COR-L47 (cell line): ENCODE measurements at places on chromosomes 1 and 21.
A peak's percentile ranks its signal among the peaks of the same experiment; 100 is the strongest.

DNA sequence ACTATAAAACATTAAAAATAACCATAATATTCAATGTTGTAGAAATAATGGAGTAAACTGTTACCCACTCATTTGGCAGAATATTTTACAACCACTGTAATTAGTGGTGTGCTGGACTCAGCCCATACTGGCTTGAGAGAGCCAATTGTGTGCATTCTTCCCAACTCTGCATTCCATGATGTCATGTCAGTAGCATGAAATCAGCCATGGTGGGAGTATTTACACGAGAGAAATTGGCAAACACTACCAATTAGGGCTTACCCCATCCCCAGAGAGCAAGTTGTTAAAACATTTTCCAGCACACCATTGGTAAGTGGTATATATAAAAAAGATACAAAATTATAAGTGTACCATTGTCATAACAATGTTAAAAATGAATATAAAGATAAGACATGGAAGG is 19.1 kb upstream of the QSOX1 start:
- no peak for DNase-seq

GRCh38 chr21:39189857-39190604 is 6.8 kb upstream of the PSMG1 start:
- no peak for DNase-seq

DNA sequence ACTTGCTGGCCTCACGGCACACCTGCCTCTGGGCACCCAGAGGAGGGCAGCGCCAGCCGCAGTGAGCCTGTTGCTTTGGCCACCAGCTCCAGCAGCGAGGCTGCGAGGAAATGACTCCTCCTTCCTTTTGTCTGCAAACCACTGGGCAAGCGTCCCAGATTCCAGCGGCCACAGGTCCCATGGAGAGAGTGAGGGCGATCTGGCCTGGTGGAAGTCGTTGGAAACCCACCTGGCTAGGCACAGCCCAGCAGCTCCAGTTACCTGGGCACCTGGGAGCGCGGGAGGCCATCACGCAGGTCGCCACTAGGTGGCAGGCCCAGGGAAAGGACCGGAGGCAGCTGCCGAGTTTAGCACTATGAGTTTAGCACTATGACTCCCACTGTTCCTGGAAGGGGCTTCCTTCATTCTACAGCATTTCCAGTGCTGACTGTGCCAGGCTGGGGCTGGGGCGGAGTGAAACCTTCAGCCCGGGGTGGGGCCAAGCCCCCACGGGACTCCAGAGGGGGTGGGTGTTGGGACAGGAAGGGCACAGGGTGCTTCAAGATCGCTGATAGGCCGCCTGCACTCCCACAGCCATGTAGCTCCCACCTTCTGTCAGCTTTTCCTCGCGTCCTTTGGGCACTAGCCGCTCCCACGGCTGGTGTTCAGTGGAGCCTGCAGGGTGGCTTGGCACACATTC is 1.1 kb upstream of the ESPN start:
- DNase-seq, result peak; percentile 91

DNA sequence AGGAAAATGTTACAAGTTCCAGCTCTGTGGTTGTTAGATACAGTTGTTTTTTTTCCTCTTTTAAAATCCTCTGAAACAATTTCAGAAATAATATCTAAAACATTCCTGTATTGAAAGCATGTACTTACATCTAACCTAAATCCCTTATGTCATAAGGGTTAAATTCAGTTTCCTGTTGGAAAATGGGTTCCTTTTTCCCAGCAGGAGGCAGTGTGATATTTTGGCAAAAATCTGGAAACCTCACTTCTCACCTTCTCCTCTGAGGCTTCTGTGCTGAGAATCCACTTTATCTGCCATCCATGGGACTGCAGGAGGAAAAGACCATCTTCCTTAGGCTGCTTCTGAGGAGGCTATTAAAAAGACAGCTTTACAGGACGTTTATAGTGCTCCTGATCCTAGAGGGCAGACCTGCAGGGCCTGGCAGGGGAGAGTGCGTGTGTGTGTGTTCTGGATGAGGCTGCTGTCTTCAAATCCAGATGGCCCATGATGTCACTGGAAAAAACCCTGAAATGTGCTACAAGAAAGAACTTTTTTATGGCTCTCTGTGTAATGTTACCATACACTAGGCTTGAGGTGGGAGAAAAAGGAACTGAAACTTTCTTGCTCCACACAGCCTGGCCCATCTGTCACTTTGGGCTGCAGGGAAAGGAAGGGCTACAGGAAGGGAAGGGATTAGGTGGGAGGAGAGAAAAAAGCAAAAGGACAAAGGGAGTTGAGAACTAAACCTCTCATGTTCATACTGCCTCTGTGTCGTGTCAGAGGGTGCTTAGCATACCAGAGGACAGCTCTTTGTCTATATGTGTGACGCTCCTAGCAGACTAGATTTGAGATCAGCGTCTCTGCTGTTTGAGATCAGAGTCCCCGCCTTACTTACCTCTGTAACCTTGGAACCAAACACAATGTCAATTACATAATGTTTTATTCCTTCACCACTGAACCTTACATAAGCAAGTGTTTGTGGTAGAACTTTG is 379.2 kb upstream of the SPAG17 start:
- DNase-seq, result no peak

GRCh38 chr1:173954179-173954578 is 37.1 kb upstream of the SERPINC1 start:
- no peak for DNase-seq

- DNase-seq, result no peak
Measured at GRCh38 chr1:113508364-113509164, 118.2 kb downstream of the MAGI3 start.

DNA sequence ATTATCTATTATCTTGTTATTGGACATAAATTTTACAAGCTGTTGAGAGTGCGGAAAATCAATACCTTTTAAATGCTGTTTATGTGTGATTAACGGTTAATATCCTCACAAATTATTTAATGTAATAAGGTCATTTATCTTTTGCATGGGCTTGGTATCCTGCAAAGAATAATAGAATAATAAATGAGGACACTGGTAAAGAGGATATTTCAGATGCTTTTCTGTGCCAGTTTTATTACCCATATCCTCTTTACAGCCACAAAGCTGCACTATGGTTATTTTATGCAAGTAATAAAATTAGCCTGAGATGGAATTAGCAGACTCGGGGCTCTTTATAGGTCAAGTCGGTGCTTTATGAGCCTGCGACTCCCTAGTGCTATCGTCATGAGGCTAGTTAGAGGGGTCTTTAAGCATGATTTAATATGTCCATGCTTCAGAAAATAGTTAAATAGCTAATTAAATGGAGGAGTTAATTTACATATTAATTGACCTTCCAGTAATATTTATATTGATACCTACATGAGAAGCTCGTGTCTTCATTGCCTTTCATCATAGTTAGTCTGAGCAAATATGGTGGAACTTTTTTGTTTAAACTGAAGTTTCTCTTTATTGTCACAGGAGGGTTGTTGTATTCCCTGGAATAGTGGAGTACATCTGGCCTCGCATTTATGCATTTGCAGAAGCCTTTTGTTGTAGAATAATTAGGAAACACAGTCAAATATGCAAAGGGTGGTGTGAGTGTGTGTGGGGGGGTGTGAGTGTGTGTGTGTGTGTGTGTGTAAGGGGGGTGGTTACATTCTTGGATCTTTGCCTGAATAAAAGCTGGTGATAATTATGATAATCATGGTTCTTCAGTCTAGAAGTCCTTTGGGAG is 120.3 kb downstream of the ATG4C start:
- no peak for DNase-seq

- no peak for DNase-seq
Measured at GRCh38 chr1:161197560-161198193, 1.2 kb downstream of the ADAMTS4 start.

- no peak for DNase-seq
Measured at GRCh38 chr1:117710710-117711109, 104.9 kb downstream of the TENT5C start.

- no peak for DNase-seq
Measured at GRCh38 chr1:182460550-182460951, 10.6 kb downstream of the RGSL1 start.

- no peak for DNase-seq
Measured at GRCh38 chr1:210616356-210616755, 287.7 kb downstream of the HHAT start.

- DNase-seq, result no peak
Measured at GRCh38 chr1:211334986-211335385, 8.4 kb downstream of the TRAF5 start.

- no peak for DNase-seq
Measured at GRCh38 chr1:201850053-201850397, 21.1 kb downstream of the IPO9 start.

GRCh38 chr1:160177667-160178066 is 12.7 kb upstream of the CASQ1 start:
- DNase-seq, result no peak

DNA sequence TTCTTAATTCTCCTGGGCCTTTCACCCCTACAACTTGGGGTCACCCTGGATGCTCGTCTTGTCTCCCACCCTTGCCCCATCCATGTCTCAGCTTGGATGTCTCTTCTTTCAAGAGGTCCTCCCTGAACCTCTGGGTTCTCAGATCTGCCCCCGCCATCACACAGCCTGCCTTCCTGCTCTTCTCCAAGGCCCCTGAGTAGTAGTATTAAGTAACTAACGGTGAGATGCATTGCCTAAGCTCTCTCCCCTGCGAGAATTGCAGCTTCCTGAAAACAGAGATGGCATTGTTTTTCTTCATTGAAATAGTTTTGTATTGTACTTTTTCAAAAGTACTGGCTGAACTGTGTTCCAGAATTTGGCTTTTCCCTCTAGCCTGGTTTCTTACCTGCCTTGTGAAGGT is 16.0 kb downstream of the MIIP start:
- no peak for DNase-seq

- DNase-seq, result no peak
Measured at GRCh38 chr1:241475671-241476070, 43.9 kb downstream of the FH start.

GRCh38 chr1:78570539-78570938 is 49.7 kb upstream of the IFI44L start:
- DNase-seq, result no peak

- DNase-seq, result no peak
Measured at GRCh38 chr21:44260066-44260465, 1.6 kb downstream of the DNMT3L start.

GRCh38 chr1:12554521-12555305 is 63.3 kb downstream of the DHRS3 start:
- DNase-seq, result no peak

DNA sequence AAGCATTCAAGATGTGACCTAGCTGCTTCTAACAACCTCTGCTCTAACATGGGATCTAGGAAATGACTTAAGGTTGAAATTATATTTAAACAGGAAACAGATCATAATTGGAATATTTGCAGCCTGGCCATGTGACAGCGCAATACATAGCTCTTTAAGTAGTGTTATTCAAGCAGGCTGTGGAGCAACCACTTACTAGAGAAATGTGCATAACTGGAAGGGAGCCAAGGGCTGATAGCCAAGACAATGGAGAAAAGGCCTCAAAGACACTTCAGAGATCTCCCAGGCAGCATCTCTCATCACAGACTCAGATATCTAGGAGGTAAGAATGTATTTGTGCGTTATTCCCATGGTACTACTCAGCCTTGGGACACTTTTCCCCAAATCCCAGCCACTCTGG is 823.0 kb upstream of the PRMT6 start:
- no peak for DNase-seq

DNA sequence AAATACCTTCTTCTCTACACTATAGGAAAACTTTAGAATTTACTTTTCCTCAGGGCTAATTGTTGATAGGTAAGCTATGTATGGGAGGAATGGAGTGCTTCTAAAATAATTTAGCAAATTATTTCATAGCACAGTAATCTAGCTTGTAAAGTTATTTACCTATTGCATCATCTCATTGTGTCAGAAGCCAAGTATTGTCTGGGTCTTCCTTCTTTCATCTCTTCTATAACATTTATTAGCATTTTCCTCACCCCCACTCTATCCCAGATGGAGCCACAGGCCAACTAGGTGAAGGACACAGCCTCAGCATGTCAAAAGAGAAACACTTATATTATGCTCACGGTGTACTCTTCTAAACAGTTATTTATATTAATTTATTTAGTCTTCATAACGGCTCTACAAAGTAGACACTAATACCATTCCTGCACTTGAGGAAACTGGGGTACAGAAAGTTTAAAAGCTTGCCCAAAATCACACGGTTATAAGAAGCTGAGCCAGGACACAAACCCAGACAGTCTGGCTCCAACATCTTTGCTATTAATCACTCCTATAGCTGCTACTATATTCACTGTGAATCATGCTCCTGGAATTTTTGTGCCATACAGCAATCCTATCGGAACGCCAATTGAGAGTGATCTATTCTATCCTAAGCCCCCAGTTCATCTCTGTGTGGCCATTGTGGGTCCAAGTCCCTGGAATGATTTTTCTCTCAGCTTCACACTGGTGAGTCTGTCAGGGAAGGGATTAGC is 43.1 kb downstream of the OR10J5 start:
- no peak for DNase-seq

DNA sequence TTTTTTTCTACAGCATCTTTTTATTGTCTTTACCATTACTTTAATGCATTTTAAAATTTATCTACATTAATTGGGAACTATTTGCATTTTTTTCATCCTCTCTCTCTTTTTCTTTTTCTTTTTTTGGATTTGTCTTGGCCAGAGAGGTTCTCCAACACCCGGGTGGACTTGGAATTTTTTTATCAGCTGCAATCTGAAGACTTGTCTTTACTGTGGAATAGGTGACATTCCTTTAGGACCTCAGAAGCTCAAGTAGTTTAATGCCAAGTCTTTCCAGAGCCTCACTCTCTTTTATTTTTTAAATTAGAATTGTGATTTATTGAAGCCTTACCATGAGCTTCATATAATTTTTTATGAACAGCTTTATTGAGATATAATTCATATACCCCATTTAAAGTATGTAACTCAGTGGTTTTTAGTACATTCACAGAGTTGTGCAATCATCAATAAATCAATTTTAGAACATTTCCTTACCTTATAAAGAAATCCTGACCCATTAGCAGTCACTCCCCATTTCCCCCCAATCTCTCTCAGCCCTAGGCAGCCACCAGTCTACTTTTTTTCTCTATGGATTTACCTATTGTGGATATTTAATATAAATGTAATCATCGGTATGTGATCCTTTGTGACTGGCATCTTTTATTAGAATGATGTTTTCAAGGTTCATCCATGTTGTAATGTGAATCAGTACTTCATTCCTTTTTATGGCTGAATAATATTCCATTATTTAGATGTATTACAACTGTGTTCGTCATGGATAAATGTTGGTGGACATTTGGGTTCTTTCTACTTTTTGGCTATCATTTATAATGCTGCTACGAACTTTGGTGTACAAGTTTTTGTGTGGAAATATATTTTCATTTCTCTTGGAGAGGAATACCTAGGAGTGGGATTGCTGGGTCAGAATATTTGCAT is 6.2 kb downstream of the TUFT1 start:
- DNase-seq, result no peak

DNA sequence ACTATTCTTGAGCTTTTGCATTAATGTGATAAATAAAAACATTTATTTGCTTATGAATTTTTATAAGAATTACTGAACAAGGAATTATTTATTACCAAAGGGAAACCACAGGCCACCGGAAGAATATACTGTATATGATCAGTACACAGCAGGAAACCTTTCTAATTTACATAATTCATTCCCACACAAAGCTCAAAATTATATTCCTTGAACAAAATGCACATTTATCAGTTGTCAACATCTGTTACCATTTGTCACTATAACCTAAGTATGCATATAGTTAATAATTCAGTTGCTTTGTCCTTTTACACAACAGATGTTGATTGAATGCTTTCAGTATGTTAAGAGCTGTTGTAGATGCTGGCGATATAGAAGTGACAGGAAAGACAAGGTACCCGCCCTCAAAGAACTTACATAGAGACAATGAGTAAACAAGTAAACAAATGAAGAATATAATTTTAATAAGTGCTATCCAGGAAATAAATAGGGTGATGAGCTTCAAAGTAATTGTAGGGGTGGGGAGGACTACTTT is 27.2 kb downstream of the VPS45 start:
- DNase-seq, result no peak

GRCh38 chr1:47694011-47694890 is 256.4 kb downstream of the FOXD2 start:
- DNase-seq, result no peak
